Right renal cortex interstitium (tissue), 3 donors: ENCODE measurements at places on chromosomes 3 and 15. TPM values are rescaled to one million over a fixed set of nuclear protein-coding genes. Genes with fewer than 3 reads are reported as not detected.

The C3orf62 gene
- polyA plus RNA-seq: 9.4 TPM

The CFAP91 gene
- polyA plus RNA-seq: 25.5 TPM

The TOPBP1 gene
- 49.2 TPM for polyA plus RNA-seq

The ACTC1 gene
- 9.6 TPM for polyA plus RNA-seq

The CHRFAM7A gene
- polyA plus RNA-seq: 1.7 TPM

The EIF5A2 gene
- 9.2 TPM for polyA plus RNA-seq

The ZCWPW2 gene
- 1.7 TPM for polyA plus RNA-seq

The GRK7 gene
- polyA plus RNA-seq: 0.07 TPM

The GLDN gene
- 0.13 TPM for polyA plus RNA-seq

The SCN11A gene
- 0.72 TPM for polyA plus RNA-seq

The ATP8B4 gene
- polyA plus RNA-seq: 3.1 TPM

The SI gene
- not detected for polyA plus RNA-seq

The EEF1AKMT4 gene
- polyA plus RNA-seq: 2.7 TPM

The SAMMSON gene
- not detected for polyA plus RNA-seq

DNA sequence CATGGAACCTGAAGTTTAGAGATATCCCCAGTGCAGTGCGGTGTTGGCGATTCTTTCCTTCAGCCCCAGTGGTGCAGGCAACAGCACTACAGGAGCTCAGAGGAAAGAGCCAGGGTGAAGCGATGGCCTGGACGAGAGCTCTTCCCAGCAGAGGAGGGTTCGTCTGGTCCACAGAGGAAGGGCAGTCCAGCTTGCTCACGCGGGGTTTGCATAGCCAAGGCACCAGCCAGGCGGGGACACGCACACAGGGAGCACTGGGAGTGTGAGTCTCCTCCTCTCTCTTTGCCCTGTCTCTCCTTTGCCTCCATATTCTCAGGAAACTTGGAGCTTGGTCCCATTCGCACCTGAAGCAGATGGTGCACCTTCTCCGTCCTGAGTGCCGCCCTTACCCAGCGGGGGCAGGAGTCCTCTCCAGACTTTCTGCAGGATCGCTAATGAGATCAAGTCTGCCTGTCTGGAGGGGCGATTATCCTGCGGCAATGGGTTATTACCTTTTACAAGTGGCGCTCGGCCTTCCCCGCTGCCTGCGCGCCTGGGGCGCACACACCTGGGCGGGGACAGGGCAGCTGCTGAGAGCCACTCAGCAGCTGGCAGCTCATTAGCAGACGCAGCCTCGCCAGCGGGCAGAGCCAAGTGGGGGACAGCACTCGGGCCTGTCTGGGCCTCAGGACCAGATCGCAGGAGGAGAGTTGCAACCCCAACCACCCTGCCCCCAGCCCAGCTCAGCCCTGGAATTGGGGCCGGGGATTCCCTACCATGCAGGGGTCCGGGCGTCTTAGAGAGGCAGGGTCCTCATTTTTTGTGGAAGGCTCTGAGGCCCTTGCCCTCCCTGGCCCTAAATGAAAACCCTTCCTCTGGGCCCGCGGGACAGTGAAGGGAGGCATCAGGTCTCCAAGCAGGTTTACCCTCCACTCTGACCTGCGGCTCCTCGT, 119.0 kb upstream of the MEF2A start:
- DNase-seq: no peak

DNA sequence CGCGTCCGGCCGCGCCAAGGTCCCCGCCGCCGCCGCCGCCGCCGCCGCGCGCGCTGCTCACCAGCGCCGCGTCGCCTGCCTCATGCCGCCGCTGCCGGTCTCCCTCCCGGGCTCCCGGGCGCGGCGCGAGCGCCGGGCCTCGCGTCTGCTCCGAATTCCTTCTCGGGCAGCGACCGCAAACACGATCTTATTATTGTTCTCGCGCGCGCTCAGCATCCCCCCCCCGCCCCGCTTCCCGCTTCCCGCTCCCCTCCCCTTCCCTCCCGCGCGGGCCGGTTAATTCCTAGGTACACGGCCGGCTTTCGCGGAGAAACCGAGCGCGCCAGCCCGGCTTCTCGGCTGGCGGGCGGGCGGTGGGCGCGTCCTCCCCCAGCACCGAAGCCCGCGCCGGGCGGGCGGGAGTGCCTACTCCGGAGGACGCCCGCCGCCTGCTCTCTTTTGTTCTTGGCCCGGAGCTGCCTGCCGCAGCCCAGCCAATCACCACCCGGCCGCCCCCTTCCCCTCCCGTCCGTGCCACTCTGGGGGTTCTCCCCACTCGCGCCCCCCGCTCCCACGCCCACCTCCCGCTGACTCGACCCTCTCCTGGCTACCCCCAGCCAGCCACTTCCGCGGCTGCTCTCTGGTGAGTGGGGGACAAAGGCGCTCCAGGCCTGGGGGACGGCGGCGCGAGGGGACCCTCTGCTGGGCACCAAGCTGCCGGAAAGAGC, at the start of gene HDGFL3:
HDGFL3 (minus strand) TSS at position 164 of the 707 bp plus-strand sequence. CDS start 409 bp downstream, outside the sequence.
- peak; percentile 40 for DNase-seq

- no peak for DNase-seq
These were observed 67.0 kb downstream of the SETD2 start for GRCh38 chr3:47096959-47097358.

DNA sequence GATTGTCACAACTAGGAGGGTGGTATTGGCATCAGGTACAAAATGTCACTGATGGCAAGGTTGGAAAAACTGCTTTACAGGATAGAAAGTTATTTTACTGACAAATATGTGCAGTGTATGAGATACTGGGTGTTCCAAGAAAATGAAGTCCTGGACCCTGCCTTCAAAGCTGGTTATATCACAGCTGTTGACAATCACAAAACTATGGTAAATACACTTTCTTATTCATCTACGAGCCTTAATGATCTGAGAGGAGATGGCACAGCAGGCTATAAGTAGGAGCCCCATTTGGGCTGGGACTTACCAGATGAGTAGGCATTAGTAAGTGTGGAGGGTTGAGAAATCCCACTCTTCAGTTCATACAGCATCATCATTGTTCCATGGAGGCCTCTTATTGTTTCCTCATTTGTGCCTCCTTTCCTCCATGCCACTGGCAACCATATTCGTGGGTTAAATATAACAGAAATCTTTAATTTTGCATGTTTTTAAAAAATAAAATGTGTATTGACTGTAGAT, 66.9 kb downstream of the CMTM8 start:
- no peak for DNase-seq

DNA sequence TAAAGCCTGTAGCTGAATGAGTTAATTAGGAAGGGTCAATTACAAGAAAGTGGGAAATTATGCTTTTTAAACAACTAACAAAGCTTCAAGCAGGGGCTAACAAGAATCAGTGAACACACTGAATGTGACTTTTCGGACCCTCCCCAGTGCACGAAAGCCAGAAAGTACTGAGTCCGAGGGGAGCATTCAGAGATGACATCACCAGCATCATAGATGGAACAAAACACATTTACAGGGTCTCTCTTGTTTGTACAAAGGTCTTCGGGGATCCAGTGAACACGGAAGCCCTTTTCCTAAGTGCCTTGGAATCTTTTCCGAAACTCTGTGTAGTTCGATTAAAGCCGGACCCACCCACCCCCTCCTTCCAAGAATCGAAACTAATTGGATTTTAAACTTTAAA, 829 bp downstream of the DCP1A start:
- peak; percentile 27 for DNase-seq

DNA sequence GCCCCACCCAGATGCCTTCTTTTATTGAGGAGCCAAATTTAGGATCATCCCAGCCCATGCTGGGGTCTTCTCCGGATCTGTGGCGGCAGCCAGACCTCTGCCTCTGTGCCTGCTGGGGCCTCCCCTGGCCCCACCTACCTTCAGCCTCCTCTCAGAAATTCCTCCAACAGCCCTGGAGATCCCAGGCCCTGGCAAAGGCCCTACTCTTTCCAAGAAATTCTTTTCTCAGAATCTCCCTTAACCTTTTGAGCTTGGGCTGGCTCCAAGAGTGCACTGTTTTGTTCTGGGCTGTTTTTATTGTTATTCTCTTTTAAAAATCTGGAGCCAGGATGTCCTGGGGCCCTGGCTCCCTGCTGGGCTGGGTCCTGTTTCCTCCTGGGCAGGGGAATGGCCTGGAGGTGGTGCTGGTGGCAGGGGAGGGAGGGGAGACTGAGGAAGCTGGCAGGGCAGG, 57.8 kb downstream of the GRIP2 start:
- peak; percentile 35 for DNase-seq

GRCh38 chr3:106759731-106760130, 617.5 kb upstream of the CCDC54 start:
- no peak for DNase-seq

DNA sequence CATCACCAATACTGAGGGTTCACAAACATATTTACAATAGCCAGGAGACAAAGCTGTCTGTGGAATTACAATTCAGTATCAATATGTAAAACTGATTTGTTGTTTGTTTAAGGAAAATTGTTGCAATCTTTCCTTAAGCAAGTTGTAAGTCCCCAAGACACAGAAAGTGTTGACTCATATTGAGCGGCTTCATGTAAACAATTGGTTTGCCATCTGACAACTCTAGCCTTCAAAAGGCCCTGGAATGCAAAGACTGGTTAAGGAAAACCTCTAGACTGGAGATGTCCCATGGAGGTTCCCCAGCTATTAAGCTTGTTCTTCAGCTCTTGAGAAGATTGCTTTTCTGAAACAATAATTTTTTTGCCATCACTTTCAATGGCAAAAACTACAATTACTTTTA, 283.7 kb upstream of the PROK2 start:
- DNase-seq: no peak

DNA sequence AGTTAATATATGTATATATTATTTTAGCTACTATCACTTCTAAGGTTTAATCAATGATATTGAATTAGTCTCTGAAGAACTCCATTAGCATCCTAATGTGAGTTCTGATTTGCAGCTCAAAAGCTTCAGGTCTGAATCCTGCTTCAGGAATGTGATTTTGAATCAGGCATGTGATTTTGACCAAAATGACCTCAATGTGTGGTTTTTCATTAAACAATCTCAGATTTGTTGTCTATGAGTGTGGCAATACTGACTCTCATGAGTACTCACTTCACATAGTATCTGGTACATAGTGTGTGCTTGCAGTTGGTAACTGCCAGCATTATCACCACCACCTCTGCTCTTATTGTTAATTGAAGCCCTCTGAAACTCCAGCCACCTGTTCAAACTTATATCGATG, 251.0 kb downstream of the KCNH8 start:
- DNase-seq: no peak

GRCh38 chr3:76685858-76686257, 354.0 kb upstream of the ROBO2 start:
- no peak for DNase-seq

- DNase-seq: no peak
These were observed 396.3 kb upstream of the PROK2 start for GRCh38 chr3:72181251-72181650.

- no peak for DNase-seq
These were observed 23.7 kb upstream of the NECTIN3 start for GRCh38 chr3:111047812-111048435.

- DNase-seq: no peak
These were observed 43.7 kb downstream of the MECOM start for GRCh38 chr3:169619793-169620192.

GRCh38 chr3:47394140-47394870, 13.5 kb downstream of the PTPN23 start:
- DNase-seq: no peak

GRCh38 chr15:62486041-62486440, 321.0 kb upstream of the C2CD4B start:
- DNase-seq: no peak

- DNase-seq: no peak
These were observed 50.4 kb upstream of the ALCAM start for GRCh38 chr3:105316331-105316730.

DNA sequence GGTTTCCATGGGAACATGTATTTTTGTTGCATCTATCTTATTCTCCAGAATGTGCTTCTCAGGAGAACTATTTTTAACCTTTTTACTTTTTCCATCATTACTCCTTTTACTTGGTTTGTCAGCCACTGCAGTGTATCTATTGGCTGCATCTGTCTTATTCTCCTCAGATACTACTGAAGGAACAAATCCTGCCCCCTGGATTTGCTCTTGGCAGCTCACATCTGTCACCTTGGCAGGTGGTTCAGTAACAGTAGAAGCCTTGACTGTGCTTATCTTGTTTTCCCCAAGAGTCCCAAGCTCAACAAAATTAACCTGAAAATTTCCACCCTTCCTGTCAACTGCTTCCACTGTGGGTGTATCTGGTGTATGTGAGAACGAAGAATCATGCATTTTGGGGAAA, 106.0 kb downstream of the MAP4 start:
- no peak for DNase-seq

GRCh38 chr3:109316162-109316730, at the start of gene DPPA2:
DPPA2 (minus strand) TSS chr3:109316517; CDS start chr3:109314542, 1,975 bp downstream.
- no peak for DNase-seq

DNA sequence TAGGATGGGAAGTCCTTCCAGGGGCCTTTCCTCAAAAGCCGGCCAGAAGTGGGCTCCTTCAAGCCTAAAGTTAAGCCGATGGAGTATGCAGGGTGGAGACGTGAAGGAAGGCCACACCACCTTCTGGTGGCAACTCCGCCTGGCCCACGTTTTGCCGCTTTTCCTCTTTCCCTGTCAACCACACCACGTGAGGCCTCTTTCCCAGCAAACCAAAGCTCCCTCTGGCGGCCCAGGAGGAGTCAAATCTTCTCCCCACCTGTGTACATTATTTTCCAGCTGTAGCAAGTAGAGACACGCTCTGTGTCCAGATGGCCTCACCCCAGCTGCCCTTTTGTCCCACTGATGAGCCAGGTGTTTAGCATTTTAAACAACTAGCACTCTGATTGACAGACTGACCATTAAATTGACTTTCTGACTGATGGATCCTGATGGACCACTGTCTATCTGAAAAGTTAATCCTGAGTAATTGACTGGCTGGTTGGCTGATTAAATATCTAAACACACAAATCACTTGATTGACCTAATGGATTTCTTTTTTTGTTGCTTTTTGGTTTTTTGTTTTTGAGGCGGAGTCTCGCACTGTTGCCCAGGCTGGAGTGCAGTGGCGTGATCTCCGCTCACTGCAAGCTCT, 59.6 kb upstream of the ZBTB38 start:
- no peak for DNase-seq

GRCh38 chr3:193389335-193389734, 10.8 kb upstream of the ATP13A5 start:
- no peak for DNase-seq

- no peak for DNase-seq
These were observed 37.3 kb downstream of the MB21D2 start for GRCh38 chr3:192880313-192880712.

GRCh38 chr3:151839313-151839631, 25.4 kb downstream of the AADAC start:
- no peak for DNase-seq

GRCh38 chr3:87425056-87425455, 148.7 kb upstream of the POU1F1 start:
- no peak for DNase-seq
